Thyroid gland (tissue), 4 donors: ENCODE measurements at places on chromosomes 7 and 10. TPM values are rescaled to one million over a fixed set of nuclear protein-coding genes. Genes with fewer than 3 reads are reported as not detected.

DNA sequence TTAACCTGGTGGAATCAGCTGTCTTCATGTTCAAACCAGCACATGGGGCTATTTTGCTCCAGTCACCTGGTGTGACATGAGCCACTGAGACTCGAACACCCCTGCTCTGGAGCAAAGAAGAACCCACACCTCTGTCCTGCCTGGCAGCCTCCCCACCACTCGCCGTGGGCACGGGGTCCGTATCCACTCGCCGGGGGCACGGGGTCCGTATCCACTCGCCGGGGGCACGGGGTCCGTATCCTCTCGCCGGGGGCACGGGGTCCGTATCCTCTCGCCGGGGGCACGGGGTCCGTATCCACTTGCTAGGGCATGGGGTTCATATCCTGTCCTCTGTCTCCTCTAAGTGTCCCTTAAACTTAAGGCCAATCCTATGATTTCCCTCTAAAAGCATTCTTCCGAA lies 558.7 kb downstream of the PTPRN2 start:
- DNase-seq: no peak

WNT2 gene
- total RNA-seq: 0.89 TPM

EPDR1 gene
- total RNA-seq: 70.2 TPM

- no peak for DNase-seq
These were observed 47.5 kb upstream of the AMPH start for GRCh38 chr7:38678698-38679054.

DNA sequence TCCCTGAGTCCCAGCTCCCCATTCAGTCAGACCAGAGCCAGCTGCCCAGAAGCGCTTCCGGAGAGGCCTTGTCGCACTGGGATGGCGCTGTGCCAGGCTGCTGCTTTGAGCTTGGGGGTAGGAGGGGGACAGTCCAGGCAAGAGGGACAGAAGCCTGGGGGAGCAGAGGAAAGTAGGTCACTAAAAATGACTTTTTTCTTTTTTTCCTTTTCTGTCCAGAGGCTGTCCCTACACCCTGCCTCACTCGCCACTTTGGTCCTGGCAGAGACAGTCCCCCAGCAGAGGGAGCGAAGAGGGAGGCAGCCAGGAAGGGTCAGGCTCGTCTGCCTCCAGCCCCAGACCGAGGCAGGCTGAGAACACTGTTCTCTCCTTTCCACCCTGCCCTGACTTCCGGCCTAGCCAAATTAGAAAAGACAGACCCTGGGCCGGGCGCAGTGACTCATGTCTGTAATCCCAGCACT lies 15.8 kb upstream of the TRIM8 start:
- DNase-seq: peak; percentile 87

DNA sequence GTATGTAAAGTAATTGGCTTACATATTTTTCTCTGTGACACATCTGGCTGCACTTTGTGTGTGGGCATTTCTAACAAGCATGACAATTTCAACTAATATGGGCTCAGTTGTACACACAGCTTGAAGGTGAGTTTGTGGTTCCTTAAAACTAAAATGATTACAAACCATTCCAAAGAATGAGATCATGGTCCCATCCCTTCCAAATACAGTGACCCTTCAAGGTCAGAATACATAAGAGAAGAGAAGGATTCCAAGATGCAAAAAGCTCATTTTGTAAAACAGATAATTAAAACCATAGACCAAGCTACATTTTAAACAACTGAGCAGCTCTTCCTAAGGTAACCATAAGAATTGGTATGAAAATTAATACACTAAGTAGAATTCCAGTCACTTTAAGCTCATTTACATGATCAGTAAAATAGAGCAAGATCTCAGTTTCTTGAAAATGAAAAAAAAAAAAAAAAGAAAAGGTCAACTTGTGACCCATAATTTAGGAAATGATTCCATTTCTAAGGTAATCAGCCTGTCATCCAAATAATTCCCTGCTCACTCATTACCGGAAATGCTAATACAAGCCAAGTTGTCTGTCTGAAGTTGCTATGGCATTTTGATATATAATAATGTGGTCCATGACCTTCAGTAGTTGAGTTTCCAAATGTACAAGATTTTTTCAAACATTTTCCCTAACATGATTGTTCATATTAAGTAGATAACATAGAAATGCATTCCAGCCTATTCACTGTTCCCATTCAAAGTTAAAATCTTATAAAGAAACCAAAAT lies 688.5 kb downstream of the PARD3 start:
- no peak for DNase-seq

- DNase-seq: peak; percentile 9
These were observed 10.3 kb upstream of the ANKRD1 start for GRCh38 chr10:90930971-90931871.

- no peak for DNase-seq
These were observed 6.7 kb upstream of the MNX1 start for GRCh38 chr7:157017149-157017548.
